ENCODE measurements at places on chromosomes 12 and 14. TPM values are rescaled to one million over a fixed set of nuclear protein-coding genes. Genes with fewer than 3 reads are reported as not detected.
A peak's percentile ranks its signal among the peaks of the same experiment; 100 is the strongest.

GRCh38 chr12:105862163-105862821 lies 276.5 kb downstream of the NUAK1 start:
- DNase-seq = no peak

LRFN5 gene
- 0.97 TPM for total RNA-seq

TMEM233 gene
- total RNA-seq = not detected

DNA sequence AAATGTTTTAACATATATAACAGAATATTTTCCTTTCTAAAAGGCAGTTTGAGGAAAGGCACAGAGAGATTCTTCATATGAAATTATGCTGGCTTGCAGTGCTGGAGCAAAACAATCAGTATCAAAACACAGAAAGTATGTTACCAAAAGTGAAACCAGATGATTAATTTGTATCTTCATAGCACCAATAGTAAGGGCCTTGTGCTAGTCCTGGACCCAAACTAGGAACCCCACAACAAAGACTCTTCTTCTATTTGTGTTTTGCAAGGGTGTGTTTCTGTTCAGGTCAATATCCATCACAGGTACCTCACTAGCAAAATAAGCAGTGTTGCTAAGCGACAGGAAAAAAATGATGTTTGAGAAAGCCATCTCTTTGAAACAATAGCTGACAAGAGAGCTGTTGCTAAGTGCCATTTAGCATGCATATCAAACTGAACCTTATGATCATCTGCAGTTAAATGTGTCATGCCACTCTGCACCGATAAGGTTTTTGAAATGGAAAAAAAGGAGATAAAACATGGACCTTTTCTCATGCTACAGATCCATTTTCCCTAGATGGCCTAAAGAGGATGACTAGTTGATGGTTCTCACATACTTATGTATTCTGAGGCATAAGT lies 196.2 kb upstream of the ALG10 start:
- no peak for DNase-seq

SERPINA1 gene
- not detected for total RNA-seq

DNA sequence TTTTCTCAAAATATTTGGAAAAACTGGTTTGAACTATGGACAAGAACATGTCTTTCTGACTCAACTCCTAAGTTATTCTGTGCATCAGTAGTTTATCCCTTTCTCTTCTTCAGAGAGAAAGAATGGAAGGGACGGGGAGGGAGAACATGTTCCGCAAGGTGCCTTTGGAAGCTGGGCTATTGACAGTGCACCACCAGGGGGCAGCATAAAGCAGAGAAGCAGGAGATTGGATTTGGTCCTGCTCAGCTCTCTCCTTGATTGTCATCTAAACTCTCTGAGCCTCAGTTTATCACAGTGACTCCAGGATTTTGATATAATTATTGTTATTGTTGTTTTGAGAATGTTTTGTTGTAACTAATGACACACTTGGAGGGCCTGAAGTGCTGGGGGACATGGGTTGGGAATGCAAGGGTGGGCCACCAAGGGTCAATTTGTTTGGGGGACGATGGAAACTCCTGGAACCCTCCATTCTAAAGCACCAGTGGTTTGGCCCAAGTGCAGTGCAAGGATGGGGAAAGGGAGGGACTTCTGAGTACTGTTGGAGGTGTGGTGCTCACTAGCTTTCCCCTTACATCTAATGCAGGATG lies 45.3 kb upstream of the ANO6 start:
- peak; percentile 80 for DNase-seq

DNA sequence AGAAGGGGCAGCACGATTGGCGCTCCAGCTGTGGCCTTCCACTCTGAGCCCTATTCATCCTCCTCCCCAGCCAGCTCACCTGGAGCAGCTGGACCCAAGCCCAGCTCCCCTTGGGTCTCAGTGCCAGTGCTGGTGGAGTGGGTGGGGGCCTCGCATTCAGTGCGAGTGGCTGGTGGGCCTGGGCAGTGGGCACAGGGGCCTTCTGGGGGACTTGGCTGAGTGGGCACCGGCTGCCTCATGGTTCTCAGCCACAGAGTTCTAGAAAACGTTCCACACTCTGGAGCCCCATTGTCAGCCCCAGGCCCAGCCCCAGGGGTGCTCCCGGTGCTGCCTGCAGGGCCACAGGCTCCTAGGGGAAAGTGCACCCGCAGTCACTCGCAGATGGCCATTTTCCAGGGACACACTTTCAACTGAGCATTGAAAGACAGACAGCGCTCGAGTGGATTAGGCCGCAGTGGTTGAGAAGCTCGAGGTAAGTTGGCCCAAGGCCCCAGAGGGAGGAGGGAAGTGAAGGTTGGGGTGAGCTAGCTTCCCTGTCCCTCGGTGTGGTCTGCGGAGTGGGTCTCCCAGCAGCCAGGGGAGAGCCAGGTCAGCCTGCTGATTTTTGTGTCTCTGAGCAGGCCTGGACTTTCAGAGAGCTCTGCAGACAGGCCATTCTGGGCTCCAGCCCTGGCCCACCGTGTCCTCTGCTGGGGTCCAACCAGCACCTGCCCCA lies 3.8 kb downstream of the CLBA1 start:
- no peak for DNase-seq
